ENCODE measurements at places on chromosomes 5 and 9. TPM values are rescaled to one million over a fixed set of nuclear protein-coding genes. Genes with fewer than 3 reads are reported as not detected.

The PALM2AKAP2 gene
- 7.9 TPM for total RNA-seq

The FCN2 gene
- total RNA-seq, result not detected

The TEX48 gene
- not detected for total RNA-seq

The ZDHHC11 gene
- 5.6 TPM for total RNA-seq

The IL7R gene
- 69.7 TPM for total RNA-seq

The SV2C gene
- total RNA-seq, result 3.4 TPM

The BTF3 gene
- 537 TPM for total RNA-seq

The SMIM33 gene
- total RNA-seq, result not detected

The MYMK gene
- total RNA-seq, result not detected

The GLRA1 gene
- total RNA-seq, result not detected

The SLC4A9 gene
- 0.25 TPM for total RNA-seq
